ENCODE measurements at places on chromosomes 7 and 10. TPM values are rescaled to one million over a fixed set of nuclear protein-coding genes. Genes with fewer than 3 reads are reported as not detected.

The COL17A1 gene
- 3.3 TPM for polyA plus RNA-seq

The TYW1B gene
- polyA plus RNA-seq: 1.7 TPM

The EGFR gene
- polyA plus RNA-seq: 28.3 TPM

The SPDYE9 gene
- 0.38 TPM for polyA plus RNA-seq

- DNase-seq: peak; percentile 33
Observed at GRCh38 chr7:12297283-12298108, 86.4 kb downstream of the TMEM106B start.

- DNase-seq: no peak
Observed at GRCh38 chr7:95951997-95952795, 179.8 kb downstream of the DYNC1I1 start.

DNA sequence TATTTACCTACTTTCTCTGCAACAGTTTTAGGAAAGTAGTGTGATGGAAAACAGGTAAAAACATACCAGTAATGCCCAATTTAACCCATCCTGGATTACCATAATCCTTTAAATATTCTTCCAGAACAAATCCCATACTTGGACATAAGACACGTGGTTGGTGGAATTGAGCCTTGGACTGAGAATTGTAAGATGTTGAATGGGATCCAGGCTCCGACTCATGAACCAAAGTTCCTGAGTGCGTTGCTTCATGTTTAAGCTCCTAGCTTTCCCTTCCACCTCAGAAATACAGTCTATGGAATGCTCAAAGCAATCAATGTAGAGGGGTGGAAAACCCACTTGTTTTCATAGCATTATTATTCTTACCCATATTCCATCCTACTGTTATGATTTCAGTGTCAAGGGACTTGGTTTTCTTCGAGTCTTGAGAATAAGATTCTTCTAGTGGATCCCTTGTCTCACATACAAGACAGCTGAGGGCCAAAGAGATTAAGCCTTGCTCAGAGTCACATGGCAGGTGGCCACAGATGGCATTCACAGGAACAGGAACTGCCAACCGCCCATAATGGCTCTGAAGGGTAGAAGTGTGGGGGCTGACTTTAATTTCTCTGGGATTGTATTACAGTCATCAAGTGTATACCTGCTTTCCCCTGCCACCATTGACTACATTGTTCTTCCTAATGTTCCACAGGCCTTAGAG, 171.2 kb downstream of the GFRA1 start:
- DNase-seq: no peak

DNA sequence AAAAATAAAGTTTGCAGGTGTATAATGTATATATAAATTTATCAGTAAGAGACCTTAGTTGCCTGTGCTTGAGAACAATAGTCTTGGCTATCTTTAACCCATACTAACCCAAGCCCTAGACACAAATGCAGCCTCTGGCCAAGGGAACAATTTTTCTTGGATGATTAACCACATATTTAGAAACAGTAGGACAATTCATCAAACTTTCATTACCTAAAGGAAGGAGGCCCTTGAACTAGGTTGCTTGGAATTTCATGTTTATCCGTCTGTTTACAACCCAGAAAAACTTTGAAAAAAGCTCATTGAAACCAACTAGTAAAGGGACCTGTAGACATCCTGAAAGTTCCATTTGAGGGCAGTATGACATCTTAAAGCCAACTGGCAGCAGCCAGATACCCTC, 8.9 kb upstream of the ERLIN1 start:
- no peak for DNase-seq
